ENCODE measurements at places on chromosomes 5 and 9.

GRCh38 chr5:163535290-163535689 lies 29.9 kb downstream of the MAT2B start:
- no peak for DNase-seq

GRCh38 chr9:126480813-126481212 lies 132.9 kb upstream of the LMX1B start:
- DNase-seq: no peak

DNA sequence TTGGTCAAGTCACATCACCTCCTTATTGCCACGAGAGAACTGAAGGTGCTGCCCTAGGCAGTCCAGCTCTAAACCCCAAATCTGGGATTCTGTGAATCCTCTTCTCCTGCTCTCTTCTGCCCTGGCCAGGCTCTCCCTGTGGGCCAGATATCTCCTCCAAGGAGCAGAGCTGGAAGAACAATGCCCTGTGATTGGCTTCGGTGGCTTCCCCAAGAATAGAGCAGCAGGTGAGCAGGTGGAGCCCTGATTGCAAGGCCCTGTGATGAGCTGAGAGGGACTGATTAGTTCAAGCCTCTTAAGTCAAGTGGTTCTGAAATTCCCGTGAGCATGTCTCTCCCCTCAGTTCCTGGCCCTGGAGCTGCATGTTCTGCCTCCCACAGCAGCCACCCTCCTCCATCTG lies 175.3 kb upstream of the BRINP1 start:
- no peak for DNase-seq

DNA sequence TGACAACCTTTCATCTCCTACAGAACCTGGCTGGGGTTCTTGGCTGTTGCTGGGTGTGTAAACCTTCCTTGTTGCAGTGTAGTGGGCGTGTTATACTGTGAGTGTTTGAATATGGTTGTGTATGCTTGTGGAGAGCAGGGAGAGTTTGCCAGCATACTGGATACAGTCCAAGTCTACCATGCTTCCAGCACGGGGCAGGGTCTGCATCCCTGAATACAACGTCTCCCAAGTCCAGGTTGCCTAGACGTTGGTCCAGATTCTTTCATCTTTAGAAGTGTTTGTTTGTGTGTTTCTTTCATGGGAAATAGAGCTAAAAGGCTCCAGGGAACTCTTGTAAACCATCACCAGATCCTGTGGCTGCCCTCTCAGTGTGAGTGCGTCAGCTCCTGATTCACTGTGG lies 46.4 kb downstream of the SYK start:
- no peak for DNase-seq

DNA sequence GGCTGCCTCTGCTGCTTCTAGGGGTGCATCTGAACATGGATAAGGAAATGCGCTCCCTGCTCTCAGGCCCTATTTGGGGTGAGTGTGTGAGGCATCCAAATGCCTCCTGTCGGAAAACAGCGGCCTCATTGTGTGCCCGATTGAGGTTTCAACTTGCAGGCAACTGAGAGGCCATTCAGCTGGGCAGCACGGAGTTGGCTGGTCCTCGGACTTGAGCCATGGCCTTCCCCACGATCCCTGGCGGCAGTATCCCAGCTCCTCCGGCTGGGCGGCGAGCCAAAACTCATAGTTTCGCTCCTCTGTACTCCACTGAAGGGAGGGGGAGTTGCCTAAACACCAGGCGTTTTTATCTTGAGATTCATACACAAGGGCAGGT lies 597.3 kb upstream of the SGCD start:
- DNase-seq: no peak

GRCh38 chr5:45060724-45061123 lies 252.0 kb downstream of the MRPS30 start:
- DNase-seq: no peak
